Retina (tissue), 1 donor: ENCODE measurements at places on chromosomes 5 and 9.

GRCh38 chr5:176652136-176652535 lies 4.9 kb downstream of the TSPAN17 start:
- no peak for DNase-seq

GRCh38 chr5:107021575-107021974 lies 649.2 kb downstream of the EFNA5 start:
- DNase-seq: no peak

DNA sequence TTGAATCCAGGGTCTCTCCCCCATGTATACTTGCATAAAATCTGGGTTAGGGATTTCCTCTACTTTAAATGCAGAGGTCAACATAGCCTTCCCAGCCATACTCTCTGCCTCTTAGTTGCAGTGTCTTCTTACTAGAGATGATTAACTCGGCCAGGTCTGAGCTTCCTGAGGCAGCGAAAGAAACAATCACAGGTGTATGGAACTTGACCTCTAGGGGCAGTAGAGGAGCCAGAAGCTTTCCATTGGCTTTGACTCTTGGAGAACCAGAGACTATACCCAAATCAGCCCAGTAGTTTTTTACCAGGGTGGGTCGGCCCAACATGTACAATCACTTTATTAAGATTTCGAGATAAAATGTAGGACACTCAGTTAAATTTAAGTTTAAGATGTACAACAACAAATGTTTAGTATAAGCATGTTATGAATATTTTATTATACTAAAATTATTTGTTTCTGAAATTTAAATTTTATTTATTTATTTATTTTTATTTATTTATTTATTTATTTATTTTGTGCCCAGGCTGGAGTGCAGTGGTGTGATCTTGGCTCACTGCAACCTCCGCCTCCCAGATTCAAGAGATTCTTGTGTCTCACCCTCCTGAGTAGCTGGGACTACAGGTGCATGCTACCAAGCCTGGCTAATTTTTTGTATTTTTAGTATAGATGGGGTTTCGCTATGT lies 48.0 kb upstream of the DMRT3 start:
- DNase-seq: no peak

DNA sequence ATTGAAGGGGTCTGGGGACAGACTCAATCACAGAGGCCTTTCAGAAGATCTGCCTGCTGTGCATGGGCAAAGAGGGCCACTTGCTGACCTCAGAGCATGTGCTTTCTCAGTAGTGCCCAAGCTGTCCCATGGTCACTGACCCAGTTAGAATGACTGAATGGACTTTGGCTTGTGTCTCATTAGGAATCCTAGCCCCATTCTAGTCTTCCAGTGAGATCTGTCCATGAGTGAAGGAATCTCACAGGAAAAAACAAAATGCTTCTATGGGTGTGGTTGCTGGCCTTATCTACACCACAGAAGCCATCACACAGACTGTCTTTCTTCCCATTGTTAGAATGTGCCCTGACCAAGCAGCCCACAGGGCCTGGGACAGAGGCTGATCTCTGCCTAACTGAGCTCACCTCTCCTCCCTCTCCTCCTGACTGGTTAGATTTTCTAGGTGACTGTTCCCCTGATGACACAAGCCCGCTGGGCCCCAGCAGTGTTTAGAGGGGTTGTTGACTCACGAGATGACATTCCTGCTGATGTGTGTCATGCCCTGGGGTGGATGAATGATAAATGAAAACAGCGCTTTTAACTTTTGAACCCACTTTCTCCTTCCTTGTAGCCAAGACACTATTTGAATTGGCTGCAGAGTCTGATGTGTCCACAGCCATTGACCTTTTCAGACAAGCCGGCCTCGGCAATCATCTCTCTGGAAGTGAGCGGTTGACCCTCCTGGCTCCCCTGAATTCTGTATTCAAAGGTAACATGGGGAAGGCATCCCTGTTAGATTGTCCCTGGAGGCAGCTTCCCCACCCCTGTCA lies 24.8 kb downstream of the TGFBI start:
- DNase-seq: no peak

GRCh38 chr9:16612627-16613026 lies 257.8 kb downstream of the BNC2 start:
- no peak for DNase-seq

- DNase-seq: no peak
Measured at GRCh38 chr9:75504721-75505120, 385.8 kb upstream of the PCSK5 start.
